Natural killer cell treated with Interleukin-12 subunit alpha and Interleukin-12 subunit beta and Interleukin-15 and Interleukin-18, amount 100 ng/mL, for 72 hours (primary cell): ENCODE measurements at places on chromosomes 7 and 10.

- DNase-seq: no peak
Measured at GRCh38 chr7:6286486-6286885, 14.1 kb upstream of the CYTH3 start.

- DNase-seq: no peak
Measured at GRCh38 chr10:91127341-91128082, 93.0 kb upstream of the PCGF5 start.

GRCh38 chr7:93817526-93817925, 73.0 kb downstream of the TFPI2 start:
- DNase-seq: no peak

DNA sequence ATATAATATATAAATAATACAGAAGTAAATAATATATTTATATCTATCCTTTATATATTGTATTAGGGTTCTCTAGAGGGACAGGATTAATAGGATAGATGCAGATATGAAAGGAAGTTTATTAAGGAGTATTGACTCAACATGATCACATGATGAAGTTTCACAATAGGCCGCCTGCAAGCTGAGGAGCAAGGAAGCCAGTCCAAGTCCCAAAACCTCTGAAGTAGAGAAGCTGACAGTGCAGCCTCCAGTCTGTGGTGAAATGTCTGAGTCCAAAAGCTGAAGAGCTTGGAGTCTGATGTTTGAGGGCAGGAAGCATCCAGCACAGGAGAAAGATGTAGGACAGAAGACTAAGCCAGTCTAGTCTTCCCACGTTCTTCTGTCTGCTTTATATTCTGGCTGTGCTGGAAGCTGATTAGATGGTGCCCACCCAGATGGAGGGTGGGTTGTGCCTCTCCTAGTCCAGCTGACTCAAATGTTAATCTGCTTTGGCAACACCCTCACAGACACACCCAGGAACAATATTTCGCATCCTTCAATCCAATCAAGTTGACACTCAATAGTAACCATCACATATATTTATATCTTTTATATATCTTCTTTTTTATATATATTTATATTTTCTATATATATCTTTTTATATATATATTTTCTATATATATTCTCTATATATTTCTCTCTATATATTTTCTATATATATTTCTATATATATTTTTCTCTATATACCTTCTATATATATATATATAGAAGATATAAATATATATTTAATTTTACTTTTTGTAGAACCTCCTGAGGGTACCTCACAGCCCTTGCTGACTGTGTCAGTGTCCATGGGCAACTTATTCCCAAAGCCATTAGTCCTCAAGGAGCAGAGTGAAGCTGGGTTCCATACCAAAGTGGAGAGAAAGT, 24.6 kb upstream of the AKR1B10 start:
- no peak for DNase-seq

DNA sequence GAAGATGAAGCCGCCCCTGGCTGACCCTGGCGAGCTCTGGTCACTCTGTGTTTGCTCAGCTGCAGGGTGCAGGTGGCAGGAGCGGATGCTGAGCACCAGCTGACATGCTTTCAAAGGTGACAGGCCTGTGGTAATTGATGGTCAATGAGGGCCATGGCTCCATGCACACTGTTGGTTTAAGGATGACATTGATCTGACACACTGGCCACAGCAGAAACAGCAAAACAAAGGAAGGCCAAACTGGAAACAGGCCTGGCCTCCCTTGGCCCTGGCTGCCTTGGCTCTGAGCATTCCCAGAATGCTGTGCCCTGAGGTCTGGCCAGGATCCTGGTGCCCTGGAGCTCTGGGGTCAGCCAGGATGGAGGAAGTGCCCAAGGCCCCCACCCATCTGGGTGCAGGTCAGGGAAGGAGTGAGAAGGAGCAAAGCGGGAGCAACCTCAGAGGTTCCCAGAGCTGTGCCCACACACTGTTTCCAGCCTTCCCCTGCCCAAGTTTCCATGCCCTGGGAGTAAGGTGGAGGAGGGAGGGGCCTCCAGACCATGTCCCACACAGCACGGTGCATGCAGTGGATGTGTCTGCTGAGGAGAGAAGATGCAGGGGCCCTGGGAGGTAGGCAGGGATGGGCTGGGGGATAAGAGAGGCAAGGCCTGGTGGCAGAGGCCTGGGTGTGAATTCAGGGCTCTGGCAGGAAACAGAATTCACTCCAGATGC, 302.2 kb downstream of the RPS24 start:
- no peak for DNase-seq

- no peak for DNase-seq
Measured at GRCh38 chr7:2512713-2513112, 6.9 kb upstream of the LFNG start.

- no peak for DNase-seq
Measured at GRCh38 chr10:119061352-119061751, 19.3 kb downstream of the EIF3A start.

DNA sequence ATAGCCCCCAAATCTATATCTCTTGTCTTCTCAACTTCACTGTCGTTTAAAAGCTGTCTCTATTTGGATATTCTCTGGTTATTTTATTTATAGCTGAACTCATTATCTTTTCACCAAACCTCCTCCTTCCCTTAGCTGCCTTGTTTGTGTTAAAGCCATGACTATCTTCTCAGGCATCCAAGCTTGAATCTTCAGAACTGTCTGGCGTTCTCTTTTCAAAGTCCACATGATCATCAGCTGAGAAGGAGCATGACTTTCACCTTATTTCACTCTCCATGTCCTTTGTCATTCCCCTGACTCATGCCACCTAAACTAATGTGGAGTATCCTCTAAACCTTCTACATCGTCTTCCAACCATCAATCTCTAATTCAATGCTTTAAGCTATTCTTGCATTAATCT, 5.7 kb upstream of the GLCCI1 start:
- DNase-seq: no peak

GRCh38 chr10:100057948-100058347, 23.7 kb downstream of the CPN1 start:
- DNase-seq: no peak

DNA sequence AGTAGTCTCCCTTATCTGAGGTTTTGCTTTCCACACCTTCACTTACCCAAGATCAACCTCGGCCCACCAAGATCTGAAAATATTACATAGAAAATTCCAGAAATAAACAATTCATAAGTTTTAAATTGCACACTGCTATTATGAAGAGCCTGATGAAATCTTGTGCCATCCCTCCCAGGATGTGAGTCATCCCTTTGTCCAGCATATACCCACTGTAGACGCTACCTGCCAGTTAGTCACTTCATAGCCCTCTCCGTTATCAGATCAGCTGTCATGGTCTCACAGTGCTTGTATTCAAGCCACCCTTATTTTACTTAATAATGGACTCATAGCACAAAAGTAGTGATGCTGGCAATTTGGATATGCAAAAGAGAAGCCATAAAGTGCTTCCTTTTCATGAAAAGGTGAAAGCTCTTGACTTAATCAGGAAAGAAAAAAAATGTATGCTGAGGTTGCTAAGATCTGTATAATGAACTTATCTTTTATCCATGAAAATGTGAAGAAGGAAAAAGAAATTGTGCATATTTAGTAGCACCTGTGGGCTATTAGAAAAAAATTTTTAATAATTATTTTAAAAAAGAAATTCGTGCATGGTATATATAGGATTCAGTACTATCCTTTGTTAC, 9.8 kb upstream of the MRPS16 start:
- DNase-seq: no peak

GRCh38 chr10:73093922-73094850, 2.5 kb downstream of the P4HA1 start:
- no peak for DNase-seq

DNA sequence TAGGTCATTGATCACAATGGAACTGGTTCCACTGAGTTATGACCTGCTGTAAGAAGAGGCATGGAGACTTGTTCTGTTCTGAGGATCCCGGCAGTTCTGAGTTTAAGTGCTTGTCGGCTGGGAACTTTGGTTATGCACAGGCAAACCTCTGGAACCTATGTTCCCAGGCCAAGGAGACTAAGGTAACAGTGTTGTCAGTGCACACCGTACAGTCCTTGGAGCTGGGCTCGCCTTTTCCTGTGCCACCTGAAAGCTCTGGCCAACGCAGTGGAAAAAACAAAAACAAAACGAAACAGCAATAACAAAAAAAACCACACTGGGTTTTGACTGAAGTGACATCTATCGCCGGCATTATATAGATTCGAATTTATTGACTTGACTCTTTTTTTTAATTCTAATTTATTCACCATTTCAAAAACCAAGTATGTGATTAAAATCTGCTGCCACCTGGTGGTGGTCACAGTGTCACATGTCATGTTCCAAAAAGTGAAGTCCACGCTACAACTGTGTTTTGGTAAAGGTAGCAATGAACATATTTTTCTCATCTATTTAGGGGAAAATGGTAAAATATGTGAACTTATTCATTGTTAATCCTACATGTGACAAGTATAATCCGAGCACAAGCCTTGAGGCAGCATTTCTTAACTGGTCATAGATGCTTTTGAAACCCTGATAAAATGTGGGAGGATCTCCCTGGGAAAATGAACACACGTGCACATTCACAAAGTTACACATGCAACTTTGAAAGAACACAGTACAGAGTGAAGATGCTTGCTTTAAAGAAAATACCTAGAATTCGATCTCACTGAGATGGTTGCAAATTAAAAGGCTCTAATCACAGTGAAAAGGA, 113.8 kb upstream of the PPP2R2D start:
- no peak for DNase-seq

DNA sequence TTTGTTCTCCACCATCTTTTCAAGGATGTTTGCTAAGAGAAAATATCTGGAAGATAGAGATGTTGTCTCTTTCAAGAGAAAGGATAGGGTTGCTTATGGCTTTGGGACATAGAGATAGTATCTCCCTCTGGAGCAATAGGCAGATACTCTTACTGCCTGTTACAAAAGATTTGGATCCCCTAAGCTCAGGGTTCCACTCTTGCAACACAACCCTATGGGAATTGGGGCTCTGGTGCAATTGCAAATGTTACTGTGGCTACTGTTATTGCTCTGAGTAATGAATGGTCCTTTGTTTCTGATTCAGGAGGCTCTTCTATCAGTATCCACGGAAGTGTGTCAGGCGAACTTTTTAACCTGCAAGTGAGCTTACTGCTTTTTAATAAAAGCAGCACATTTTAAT, 88.8 kb downstream of the GPR85 start:
- DNase-seq: no peak

- DNase-seq: no peak
Measured at GRCh38 chr10:43204042-43204942, 62.6 kb downstream of the RASGEF1A start.

DNA sequence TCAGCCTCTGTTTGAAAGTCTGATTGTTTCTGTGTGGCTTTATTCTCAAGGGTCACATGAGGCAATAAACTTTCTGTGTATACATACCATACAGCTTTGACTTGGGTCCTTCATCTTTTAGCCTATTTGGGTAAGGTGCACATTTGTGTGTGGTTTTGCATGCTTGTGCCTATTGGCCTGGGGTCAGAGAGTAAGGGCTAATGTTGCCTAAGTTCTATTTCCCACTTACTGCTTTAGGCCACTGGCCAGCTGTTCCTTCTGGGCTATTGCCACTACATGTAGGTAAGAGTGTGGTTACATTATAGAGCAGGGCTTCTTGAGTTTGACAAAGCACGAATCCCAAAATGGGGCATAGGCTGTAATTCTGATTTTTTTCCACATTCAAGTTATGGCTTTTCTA, 21.8 kb downstream of the BBIP1 start:
- no peak for DNase-seq

GRCh38 chr7:32224276-32224675, 154.1 kb upstream of the PDE1C start:
- no peak for DNase-seq

DNA sequence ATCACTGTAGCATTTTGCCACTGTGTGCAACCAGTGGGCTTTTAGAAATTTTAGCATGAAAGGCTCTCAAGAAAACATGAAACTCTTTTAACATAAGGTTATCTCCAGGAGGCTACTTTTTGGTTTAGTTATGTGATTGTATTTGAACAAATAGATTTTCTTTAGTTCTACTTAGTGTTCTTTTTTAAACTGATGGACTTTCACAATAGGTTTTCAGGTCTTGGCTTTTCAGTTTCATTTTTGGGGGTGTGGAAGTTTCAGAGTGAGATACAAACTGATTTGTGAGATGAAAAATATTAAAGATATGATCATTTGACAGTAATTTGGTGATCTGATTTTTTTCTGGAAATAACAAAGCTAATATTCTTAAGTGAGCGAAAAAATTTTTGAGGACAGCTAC, 344.1 kb downstream of the PHF14 start:
- no peak for DNase-seq

DNA sequence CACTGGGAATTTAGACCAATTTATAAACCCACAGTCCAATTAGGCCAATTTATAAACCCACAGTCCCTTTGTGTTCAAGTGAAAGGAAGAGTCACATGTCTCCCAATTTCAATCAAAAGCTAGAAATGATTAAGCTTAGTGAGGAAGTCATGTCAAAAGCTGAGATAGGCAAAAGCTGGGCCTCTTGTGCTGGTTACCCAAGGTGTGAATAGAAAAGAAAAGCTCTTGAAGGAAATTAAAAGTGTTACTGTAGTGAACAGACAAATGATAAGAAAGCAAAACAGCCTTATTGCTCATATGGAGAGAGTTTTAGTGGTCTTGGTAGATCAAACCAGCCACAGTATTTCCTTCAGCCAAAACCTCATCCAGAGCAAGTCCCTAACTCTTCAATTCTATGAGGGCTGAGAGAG, 245.0 kb downstream of the HDAC9 start:
- no peak for DNase-seq

DNA sequence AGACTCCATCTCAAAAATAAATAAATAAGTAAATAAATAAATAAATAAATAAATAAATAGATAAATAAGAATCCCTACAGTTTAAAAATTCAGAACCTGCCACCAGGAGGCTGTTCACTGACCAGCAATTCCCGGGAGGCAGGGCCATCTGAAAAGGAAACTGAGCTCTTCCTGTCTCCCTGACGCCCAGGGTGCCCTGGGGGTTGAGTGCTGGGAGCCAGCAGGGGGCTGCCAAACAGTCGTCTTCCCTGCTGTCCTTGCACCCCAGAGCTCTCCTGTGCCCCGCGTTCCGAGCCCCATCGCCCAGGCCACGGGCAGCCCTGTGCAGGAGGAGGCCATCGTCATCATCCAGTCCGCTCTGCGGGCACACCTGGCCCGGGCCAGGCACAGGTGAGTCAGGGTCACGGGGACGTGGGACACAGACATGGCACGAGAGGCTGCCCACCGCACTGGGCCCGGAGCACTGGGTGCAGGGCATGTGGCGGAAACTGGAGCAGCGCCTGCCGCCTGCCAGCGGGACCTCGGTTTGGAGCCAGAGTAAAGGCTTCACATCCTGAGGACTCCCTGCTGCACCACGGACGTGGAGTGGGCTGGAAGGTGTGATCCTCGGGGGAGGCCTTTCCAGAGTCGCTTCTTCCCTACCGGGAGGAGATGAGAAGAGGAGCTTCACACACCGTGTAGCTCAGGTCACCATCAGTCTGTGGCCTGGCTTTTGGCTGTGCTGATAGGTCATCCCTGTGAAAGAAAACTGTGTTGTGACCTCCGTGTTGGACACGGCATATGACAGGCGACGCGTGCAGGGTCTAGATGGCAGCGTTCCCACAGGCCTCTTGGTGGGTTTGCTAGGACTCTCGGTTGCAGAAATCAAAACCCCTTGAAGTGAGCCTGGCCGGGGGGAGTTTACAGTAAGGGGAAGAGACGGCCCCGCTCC, 25.9 kb upstream of the TTYH3 start:
- DNase-seq: no peak
